Forelimb muscle (tissue), 1 donor: ENCODE measurements at places on chromosomes 5 and 9.

- DNase-seq: no peak
These were observed 104.2 kb downstream of the MELK start for GRCh38 chr9:36676778-36677485.

- DNase-seq: no peak
These were observed 213.0 kb downstream of the SPOCK1 start for GRCh38 chr5:137286025-137286610.

DNA sequence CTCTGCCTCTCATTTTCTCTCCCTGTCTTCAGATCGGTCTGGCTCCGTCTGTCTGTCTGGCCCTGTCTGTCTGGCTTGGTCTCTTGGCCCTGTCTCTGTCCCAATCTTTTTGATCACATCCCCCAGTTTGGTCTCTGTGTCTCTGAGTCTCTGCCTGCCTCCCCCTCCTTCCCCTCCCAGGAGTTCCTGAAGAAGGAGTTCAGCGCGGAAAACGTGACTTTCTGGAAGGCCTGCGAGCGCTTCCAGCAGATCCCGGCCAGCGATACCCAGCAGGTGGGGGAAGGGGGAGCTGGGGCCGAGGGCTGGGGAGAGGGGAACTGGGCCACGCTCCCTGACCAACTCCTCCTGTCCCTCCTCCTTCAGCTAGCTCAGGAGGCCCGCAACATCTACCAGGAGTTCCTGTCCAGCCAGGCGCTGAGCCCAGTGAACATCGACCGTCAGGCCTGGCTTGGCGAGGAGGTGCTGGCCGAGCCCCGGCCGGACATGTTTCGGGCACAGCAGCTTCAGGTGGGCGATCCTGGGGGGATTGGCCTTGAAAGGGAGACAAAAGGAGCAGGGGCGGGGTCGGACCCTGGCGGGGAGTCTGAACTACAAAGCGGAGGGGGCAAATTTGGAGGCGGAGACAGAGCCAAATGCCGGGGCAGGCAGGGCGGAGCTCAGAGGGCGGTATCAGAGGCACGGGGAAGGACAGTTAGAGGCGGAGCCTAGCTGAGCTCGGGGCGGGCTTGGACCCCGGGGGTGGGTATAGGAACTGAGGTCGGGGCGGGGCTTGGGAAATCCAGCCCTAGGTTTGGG is 9.0 kb downstream of the RGS14 start:
- DNase-seq: peak; percentile 60

DNA sequence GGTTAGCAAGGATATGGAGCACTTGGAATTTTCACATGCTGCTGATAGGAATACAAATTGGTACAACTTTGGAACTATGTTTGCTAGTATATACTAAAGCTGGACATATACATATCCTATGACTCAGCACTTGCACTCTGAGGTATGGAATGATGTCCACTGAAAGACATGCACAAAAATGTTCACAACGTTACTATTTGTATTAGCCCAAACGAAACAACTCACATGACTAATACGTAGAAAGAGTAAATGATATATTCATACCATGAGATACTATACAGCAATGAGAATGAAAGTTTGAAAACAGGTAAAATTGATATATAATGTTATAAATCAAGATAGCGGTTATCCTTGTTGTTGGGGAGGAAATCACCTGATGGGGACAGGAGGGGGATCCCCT is 45.5 kb upstream of the CDC42SE2 start:
- no peak for DNase-seq
